ENCODE measurements at places on chromosomes 5 and 9. TPM values are rescaled to one million over a fixed set of nuclear protein-coding genes. Genes with fewer than 3 reads are reported as not detected.

NUTM2G gene
- not detected for polyA plus RNA-seq

LCN1 gene
- polyA plus RNA-seq, result not detected

HTR4 gene
- polyA plus RNA-seq, result not detected

GRM6 gene
- not detected for polyA plus RNA-seq

TRIP13 gene
- 2.6 TPM for polyA plus RNA-seq

CEP72 gene
- polyA plus RNA-seq, result 4.5 TPM

SHROOM1 gene
- polyA plus RNA-seq, result 1.4 TPM

SPINK7 gene
- polyA plus RNA-seq, result not detected

REEP5 gene
- 25.3 TPM for polyA plus RNA-seq

PCDHGB5 gene
- 0.07 TPM for polyA plus RNA-seq

SLCO6A1 gene
- polyA plus RNA-seq, result not detected

AP3S1 gene
- 42.0 TPM for polyA plus RNA-seq

SMIM3 gene
- polyA plus RNA-seq, result 12.9 TPM

C1QTNF3 gene
- polyA plus RNA-seq, result 6.9 TPM

FAM169A gene
- polyA plus RNA-seq, result 1.1 TPM

CDKN2B gene
- 1.5 TPM for polyA plus RNA-seq

GFI1B gene
- 0.20 TPM for polyA plus RNA-seq

RGS3 gene
- 17.5 TPM for polyA plus RNA-seq

TSSK1B gene
- polyA plus RNA-seq, result not detected

RMI1 gene
- polyA plus RNA-seq, result 5.1 TPM

SPAG8 gene
- polyA plus RNA-seq, result 1.7 TPM

C5orf52 gene
- not detected for polyA plus RNA-seq

DDX41 gene
- polyA plus RNA-seq, result 92.9 TPM

ORM2 gene
- 0.13 TPM for polyA plus RNA-seq

MLANA gene
- polyA plus RNA-seq, result not detected

All from spleen (tissue), 13 donors.